Stimulated activated naive CD4-positive, alpha-beta T cell (primary cell): ENCODE measurements at places on chromosomes 12 and 14.

GRCh38 chr14:58398895-58399294 lies 3.2 kb downstream of the TOMM20L start:
- no peak for DNase-seq

DNA sequence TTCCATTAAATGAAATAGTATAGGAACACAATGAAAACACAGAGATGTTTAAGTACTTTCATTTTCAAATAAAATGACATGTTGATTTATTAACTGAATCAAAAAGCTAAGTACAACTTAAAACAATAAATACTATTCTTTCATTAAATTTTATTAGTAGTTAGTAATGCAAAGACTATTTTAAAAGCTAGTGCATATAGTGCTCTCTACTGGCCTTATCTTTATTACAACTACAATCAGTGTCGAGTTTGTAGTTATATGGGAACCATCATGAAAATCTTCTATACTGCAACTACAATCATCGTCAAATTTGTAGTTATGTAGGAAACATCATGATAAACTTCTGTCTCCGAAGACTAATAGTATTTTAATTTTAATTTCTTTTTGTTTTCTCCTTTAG lies 8.9 kb upstream of the LIN7A start:
- no peak for DNase-seq

DNA sequence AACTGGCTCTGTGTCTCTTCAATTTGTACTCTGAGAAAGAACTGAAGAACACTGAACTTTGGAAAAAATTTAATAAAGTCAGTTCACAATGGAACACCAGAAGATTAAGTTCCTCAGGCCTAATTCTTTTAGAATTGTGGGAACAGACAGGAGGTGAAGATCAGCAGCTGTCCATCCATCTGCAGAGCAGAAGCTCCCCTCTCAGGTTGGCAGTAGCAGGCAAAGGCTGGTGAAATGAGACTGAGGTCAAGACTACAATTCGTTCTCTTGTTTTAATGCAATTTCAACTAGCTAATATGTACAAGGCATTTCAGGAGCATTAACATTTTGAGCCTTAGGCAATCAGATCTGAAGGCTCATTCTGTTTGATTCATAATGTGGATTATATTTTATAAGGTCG lies 10.3 kb upstream of the TRHDE start:
- no peak for DNase-seq

DNA sequence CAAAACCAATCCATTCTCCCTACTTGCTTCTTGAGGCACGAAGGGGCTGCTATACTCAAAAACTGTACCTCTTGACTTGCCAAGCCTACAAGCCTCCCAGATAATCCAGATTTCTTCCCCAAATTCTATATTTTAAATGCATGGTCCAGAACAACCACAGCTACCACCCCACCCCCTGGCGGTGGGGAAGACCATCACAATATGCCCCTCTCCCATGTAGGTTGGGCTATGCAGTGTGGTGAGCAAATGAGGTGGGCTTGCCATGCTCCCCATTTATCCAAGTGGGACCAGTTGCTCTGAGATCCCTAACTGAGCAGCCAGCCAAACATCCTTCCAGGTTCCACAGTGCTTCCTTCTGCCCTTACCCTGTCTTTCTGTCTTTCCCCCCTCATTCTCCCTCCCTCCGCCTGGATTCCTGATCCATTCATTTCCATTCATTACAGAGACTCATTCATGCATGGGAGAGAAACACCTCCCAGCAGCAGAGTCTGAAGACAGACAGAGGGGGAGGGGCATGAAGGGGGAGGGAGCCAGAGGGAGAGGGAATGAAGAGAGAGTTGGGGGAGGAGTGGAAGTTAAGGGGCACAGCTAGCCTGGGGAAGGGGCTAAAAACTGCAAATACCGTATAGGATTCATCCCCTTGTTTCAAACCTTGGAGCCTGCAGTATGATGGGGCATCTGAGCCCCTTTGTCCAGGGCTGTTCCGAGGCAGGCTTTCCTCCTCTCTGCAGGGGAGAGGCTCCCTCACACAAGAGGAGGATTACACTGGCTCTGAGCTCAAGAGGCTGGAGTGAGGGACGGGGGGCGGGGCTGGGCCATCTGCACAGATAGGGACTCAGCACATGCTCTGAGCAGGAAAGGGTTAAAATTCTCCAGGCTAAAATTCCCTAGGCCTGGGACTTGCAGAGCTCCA lies 4.4 kb downstream of the ZNF219 start:
- no peak for DNase-seq

DNA sequence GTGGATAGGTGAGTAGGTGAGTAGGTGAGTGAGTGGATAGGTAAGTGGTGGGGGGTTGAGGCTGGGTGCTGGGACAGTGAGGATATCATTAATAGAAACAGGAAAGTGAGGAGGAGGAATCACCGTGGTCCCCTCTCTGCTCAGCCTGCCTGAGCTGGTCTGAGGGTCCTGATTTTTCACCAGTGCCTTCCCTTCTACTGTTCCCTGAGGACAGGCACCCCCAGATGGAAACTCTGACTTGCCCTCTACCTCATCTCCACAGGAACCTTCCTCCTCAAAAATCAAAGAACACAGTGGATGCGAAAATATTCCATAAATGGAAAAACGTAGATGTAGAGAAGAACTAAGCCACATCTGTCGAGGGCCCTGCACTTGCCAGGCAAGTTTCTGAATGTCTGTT lies 1.9 kb downstream of the GPR68 start:
- DNase-seq, result no peak

DNA sequence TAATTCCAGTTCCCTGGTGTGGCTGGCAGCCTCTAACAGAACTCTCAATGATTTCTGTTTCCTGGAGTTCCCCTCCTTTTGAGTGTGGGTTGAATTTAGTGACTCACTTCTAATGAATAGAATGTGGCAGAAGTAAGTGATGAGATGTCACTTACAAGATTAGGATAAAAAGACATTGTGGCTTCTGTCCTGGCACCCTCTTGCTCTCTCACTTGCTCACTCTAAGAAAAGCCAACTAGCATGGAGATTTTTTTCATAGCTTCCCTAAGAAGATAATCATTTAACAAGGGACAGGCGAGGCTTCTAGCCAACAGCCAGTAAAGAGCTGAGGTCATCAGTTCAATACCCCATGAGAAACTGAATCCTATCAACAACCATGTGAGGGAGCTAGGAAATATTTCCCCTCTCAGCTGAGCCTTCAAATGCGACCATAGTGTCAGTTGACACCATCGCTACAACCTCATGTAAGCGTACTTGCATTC lies 156.7 kb downstream of the TMTC3 start:
- DNase-seq, result no peak

DNA sequence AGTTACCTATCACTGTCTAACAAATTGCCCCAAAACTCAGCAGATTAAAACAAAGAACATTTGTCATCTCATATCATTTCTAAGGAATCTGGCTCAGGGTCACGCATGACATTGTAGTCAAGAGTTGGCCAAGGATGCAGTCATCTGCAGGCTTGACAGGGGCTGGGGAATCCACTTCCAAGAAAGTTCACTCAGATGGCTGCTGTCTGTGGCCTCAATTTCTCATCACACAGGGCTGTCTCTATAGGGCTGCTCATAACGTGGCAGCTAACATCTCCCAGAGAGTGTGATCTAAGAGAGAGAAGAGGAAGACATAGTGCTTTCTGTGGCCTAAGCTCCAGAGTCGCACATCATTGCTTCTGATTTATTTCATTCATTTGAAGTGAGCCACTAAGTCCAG lies 17.0 kb upstream of the IL22 start:
- DNase-seq, result no peak

- no peak for DNase-seq
These were observed 544.1 kb downstream of the KCNH5 start for GRCh38 chr14:62501021-62501750.

DNA sequence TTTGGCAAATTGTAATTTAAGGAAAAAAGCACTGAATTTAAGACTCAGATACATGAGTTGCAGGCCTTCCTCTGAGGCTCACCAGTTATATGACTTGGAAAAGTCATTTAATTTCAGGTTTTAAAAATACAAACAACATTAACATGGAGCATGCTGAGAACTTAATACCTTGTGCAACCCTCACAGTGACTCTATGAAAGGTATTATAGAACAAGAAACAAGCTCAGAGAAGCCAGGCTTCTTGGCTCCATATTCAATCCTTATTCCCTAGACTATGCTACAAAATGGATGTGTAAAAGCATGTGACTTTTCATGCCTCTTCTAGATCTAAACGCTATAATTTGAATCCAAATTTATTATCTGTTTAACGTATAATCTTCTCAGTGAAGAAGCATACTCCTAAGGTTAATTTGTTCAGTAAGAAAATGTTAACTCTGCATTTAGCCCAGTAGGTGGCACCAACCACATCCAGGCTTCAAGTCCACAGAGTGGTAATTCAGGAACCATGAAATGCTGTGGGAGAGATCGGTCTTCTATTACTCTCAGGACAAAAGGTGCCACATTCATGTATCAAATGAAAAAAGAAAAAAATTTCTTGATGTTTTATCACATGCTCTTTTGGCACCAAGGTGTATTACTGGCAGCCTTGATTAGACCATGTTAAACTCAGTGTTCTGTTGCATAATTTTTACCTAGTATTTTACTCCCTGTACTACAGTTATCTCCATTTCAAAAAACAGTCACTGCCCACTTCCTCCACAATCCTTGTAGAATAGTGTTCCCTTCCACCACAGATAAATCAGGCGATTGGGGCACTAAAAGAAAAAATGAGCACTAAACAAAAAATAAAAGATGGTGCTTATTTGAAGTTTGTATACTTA lies 9.3 kb downstream of the CCDC196 start:
- DNase-seq, result no peak

DNA sequence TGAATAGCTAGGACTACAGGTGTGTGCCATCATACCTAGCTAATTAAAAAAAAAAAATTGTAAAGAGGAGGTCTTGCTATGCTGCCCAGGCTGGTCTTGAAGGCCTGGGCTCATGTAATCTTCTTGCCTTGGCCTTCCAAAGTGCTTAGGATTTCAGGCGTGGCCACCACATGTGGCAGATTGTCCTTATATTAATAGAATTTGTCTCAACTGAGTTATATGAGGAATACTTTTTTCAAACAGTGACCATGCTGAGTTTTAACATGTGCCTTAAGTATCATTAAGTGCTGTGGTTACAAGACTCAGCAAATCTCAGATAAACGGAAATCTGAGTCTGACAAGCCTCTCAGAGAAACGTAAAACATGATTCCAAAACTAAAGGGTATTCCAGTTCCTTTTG lies 83.2 kb upstream of the FERMT2 start:
- DNase-seq, result no peak

GRCh38 chr12:91913651-91914050 lies 232.0 kb downstream of the BTG1 start:
- DNase-seq, result no peak

GRCh38 chr12:22264380-22264779 lies 70.1 kb downstream of the ST8SIA1 start:
- no peak for DNase-seq

DNA sequence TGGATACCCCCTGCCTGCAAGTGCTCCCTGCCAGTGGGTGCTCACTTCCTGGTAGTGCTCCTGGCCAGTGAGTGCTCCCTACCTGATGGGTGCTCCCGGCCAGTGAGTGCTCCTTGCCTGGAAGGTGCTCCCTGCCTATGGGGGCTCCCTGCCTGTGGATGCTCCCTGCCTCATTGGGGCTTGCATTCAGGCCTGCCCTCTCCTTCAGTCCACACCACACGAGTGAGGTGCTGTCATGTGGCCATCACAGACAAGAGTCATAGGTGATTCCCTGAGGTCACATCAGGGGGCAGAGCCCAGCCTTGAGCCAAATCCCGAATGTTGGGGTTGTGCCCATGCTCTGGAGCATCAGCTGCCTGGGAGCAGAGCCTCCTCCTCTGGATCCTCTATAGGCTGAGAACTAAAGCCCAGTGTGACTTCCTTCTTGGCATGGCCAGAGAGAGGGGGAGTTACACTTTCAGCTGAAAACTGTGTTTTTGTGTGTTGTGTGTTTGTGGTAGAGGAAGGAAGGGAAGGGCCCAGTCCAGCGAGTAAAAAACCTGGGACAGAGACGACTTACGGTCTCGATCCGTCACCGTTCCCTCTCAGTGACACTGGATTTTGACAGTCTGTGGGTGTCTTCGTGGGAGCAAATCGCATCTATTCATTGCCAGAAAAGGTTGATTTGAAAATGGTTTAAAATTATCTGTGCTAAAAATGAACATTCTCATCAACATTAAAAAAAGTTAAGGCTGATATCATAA lies 136.0 kb downstream of the ADGRD1 start:
- no peak for DNase-seq

DNA sequence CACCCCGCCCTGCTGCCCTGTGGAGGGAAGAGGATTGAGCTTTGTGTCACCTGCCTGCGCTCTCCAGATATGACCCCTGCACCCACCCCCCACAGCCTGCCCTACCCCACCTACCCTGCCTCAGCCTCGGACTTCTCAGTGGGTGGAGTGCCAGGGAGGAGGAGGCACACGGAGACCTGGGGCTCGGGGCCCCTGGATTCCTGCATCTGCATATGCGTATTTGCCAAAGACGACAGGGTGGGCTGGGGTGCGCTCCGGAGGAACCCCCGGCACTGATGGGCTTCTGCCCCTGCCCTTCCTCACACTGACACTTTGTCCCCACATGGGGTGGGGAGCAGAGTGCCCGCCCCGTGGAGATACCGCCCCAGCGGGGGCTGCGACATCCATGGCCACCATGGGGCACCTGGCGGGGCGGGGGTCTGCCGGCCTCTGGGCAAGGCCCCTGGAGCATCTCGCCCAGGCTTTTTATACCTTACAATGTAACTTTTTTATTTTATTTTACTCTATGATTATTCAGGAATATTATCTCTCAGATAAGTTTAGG lies 206.0 kb downstream of the TSPAN9 start:
- DNase-seq, result no peak

DNA sequence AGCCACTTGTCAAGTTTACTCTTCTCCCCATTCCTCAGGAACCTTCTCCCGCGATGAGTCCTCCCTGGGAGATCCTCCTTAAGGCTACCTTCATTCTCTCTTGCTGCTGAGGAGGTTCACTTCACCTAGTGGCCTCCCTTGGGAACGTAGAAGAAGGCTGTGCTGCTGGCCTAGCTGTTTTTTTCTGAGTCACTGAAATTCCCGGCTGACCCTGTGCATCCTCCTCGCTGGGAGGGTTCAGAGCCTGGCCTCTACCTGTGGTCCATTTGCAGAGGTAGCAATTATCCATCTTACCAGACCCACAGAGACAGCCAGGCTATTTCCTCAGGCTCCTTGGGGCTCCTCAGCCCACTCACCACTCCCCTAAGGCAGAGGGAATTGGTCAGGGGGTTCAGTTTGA lies 4.6 kb downstream of the KRT82 start:
- DNase-seq, result no peak

- peak; percentile 46 for DNase-seq
These were observed 14.1 kb upstream of the AMN1 start for GRCh38 chr12:31742891-31743290.

DNA sequence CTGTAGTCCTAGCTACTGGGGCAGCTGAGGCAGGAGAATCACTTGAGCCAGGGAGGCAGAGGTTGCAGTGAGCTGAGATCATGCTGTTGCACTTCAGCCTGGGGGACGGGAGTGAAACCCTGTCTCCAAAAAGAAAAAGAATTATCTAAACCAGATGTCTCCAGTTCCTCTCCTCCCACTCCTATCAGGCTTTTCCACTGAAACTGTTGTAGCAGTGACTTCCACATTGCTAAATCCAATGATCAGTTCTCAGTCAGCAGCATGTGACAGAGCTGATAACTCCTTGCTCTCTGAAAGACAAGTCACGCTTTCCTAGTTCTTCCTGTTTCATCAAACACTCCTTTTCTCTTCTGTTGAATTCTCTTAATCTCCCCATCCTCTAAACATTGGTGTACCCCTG lies 8.6 kb downstream of the SLC38A6 start:
- no peak for DNase-seq

GRCh38 chr14:60736494-60736893 lies 1.9 kb downstream of the MNAT1 start:
- no peak for DNase-seq
